ENCODE measurements at places on chromosomes 12 and 14. TPM values are rescaled to one million over a fixed set of nuclear protein-coding genes. Genes with fewer than 3 reads are reported as not detected.

The SLC5A8 gene
- not detected for total RNA-seq

The ABCC9 gene
- total RNA-seq, result not detected

The FGF6 gene
- total RNA-seq, result not detected

The SOAT2 gene
- total RNA-seq, result 0.30 TPM

The RAPGEF3 gene
- total RNA-seq, result 0.61 TPM
